ENCODE measurements at places on chromosomes 5 and 9.

DNA sequence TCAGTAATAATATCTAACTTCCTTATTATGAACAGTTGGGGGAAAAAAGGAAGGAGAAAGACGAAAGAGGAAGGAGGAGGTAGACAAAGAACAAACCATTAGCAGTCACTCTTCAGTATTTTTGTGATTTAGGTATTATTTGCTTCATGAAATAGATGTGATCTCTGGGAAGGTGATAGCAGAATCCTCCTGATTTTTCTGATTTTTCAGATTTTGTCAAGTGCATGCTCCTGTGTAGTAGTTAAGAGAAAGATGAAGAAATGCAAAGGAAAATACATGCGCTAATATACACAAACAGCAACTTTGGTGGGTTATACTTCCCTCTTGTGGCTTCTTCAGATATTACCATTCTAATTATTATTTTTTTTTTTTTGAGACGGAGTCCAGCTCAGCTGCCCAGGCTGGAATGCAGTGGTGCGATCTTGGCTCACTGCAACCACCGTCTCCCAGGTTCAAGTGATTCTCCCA lies 31.6 kb downstream of the LMNB1 start:
- DNase-seq, result peak; percentile 45

DNA sequence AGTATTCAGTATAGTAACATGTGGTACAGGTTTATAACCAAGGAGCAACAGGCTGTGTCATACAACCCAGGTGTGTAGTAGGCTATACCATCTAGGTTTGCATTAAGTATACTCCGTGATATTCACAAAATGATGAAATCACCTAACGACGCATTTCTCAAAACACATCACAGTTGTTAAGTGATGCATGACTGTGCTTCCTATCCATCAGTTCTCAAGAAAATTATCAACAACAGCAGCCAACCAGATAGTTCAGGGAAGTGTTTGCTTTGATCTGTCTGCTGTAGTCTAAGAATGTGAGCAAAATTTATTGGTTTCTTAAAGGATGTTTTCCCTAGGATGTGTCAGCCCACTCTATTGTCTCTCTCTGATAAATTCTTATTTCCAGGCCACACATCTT lies 7.4 kb downstream of the ZBTB26 start:
- no peak for DNase-seq

GRCh38 chr9:4579001-4579400 lies 83.1 kb upstream of the PLPP6 start:
- DNase-seq, result no peak

- no peak for DNase-seq
Measured at GRCh38 chr5:130066644-130067043, 162.4 kb downstream of the CHSY3 start.

DNA sequence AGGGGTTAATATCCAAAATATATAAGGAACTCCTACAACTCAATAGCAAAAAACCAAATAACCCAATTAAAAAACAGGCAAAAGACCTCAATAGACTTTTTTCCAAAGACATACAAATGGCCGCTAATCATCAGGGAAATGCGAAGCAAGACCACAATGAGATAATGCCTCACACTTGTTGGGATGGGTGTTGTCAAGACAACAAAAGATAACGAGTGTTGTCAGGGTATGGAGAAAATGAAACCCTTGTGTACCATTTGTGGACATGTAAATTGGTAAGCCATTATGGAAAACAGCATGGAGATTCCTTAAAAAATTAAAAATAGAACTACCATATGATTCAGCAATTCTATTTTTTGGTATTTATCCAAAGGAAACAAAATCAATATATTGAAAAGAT lies 620.2 kb downstream of the ACTL7B start:
- DNase-seq, result no peak

GRCh38 chr9:101026824-101027223 lies 1.7 kb upstream of the PLPPR1 start:
- DNase-seq, result no peak

DNA sequence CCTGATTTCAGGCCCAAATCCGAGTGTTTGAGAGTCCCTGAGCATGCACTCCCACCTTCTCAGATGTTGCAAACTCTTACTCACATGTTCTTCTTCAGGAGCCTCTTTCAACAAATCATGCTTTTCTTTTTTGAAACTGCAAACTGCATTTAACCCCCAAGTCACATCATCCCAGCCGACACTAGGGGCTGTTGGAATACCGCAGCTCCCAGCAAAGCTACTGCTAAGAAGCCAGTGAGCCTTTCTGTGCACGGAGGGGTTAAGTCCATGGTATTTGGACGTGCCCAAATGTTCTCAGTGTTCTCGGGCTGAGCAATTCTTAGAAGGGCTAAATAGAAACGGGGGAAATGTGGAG lies 282.9 kb downstream of the NFIB start:
- no peak for DNase-seq

- DNase-seq, result peak; percentile 45
Measured at GRCh38 chr5:128538250-128539037, 399 bp upstream of the FBN2 start.

DNA sequence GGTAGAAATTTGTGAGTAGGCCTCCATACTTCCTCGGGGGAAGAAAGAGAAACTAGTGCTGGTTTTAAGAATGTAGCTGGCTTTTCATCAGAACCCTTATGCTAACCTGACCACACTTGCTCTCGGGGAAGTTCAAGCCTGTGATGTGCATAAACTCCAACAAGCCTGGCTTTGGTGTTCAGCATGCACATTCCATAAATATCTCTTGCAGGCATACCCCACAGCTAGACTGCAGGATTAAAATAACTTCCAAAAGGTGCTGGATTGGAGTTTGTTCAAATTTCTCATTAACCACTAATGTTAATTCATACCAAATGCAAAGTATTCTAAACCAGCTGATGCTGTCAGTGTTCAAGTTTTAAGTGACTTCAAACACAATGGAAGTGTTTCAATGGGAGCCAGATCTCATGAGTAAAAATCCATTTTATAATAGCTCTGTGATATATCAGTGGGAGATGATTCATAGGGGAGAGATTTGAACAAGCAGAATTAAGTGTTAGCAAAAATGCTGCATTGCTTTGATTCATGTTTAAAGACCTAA lies 79.4 kb downstream of the NPR3 start:
- DNase-seq, result no peak

- no peak for DNase-seq
Measured at GRCh38 chr5:119631660-119632059, 2.3 kb downstream of the FAM170A start.

DNA sequence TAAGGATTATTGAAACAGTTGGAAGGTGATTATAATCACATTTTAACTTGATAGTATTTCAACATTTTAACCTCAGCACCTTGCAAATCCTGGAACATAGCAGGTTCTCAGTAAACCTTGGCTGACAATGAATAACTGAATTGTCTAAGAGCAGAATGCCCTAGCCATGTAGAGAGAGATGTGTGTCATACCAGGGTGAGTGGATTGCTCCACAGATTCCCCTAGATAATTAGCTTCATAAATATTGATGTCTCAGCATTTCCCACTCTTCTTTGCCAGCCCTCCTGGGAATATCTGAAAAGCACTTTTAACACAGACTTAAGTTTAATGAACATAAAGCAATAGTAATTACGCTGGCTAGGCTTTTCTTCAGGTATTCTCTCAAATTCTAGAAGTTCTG lies 363.5 kb downstream of the MAN2A1 start:
- no peak for DNase-seq

DNA sequence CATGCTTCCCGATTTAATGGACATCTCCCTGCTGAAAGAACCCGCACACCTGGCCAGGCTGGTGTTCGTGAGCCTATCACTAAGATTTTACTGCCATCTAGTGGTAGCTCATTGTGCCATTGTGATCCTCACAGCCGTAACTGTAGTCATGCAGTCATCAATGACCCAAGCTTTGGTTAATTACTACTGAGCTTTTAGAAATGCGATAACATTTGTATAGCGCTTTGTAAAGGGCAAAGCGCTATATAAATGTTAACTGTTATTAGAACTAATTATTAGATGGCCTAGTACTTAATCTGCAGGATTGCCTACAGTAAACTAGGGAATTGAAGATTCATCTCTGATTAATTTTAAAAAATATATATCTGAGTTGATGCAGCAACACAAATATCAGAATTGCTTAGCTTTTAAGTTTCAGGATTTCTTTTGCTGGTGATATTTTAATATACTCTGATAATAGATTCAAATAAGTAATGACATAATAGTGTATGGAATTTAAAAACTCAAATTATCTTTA lies 90.2 kb downstream of the HACD4 start:
- peak; percentile 49 for DNase-seq

- DNase-seq, result peak; percentile 7
Measured at GRCh38 chr9:92265154-92265553, 28.3 kb downstream of the IARS1 start.

DNA sequence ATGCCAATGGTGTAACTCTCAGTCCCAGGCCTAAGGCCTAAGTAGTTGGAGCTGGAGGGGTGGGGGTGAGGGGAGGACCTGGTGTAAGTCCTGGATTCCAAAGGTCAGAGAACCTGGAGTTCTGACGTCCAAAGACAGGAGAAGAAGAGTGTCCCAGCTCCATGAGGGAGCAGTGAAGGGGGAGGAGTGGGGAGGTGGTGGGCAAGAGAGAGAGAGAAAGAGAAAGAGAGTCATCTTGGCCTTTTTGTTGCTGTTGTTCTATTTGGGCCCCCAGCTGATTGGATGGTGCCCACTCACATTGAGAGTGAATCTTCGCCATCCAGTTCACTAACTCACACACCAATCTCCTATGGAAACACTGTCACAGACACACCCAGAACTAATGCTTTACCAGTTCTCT lies 198.9 kb downstream of the DAB2IP start:
- no peak for DNase-seq

DNA sequence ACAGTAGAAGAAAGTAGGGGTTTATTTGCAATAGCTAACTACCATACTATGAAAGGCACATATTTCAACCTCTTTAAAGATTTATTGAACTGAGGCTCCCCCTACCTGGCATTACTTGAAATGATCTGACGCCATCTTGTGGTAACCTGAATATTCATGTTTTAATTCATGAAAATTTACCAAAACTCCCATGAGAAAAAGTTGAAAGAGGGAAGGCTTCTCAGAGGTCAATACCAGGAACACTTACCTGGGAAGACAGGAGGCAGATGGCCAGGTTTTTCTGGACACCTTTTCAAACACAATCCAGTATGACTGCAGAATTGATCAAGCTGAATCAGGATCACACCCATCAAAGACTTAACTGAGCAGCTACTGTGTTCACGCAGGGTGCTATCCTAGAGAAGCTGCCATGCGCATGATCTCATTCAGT lies 9.4 kb downstream of the PRELID2 start:
- peak; percentile 56 for DNase-seq

GRCh38 chr5:78328585-78329173 lies 31.7 kb upstream of the SCAMP1 start:
- no peak for DNase-seq

DNA sequence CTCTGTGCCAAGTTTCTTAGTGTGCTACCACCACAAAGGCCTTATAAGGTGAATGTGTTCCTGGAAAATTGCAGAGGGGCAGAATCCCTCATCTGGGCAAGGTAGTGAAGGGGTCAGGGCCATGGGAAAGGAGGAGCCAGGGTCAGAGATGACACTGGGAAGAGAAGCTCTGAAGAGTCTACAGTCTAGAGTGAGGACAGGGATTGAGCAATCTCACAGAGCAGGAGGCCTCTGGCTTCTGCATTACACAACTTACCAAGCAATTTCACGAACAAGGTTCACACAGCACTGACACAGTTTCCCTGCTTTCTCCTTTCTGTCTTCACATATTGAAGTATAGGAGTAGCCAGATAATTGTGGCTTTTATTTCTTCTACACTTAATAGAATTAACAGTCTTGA lies 24.5 kb upstream of the IDNK start:
- DNase-seq, result no peak

DNA sequence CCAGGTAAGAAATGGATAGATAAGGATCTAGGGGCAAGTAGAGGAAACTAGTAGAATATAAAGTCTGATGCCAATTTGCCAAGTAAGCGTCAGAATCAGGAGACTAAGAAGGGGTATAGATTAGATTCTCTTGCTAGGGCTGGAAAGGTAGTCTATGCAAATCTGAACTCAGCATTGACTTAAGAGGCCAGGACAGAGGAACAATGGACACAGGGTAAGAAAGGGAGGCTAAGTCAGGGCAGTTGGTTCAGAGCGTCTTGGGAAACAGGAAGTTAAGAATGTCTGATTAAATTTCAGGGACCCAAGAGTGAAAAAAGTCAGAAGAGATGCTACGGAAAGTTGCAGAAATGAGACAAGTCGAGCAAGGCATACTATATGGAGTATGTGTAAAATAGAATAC lies 263.2 kb upstream of the HAPLN1 start:
- DNase-seq, result no peak

- DNase-seq, result no peak
Measured at GRCh38 chr5:105836887-105837286, 1833.8 kb downstream of the EFNA5 start.

DNA sequence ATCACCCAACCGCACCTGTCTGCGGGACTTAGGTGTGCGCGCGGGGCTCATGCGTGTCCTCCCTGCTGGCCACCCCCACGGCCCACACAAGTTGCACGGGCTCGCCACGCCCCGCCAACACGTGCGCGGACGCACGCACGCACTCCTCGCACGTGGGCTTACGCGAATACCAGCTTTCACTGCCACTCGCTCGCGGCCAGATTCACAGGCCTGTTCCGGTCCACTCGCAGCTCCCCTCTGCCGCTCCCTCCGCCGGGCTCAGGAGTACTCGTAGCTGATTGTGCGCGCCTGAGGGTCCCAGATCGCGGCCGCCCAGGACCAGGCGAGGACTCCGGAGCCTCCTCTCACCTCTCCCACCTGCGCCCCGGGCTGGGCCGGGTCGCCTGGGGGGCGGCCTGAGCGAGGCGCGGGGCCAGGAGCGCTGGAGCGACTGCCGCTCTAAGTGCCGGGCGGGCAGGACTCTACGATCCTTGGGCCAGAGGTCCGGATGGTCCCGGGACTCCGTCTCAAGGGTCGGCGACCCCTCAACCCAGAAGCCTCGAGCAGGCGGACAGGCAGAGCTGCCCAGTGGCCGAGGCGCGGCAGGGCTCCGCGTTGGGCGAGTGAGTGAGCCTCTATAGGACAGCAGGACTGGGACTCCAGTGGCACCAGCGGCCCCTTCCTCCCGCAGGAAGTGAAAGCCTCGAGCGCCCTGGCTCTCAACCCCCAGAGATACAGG lies 3.4 kb downstream of the PCDHGC5 start:
- no peak for DNase-seq

DNA sequence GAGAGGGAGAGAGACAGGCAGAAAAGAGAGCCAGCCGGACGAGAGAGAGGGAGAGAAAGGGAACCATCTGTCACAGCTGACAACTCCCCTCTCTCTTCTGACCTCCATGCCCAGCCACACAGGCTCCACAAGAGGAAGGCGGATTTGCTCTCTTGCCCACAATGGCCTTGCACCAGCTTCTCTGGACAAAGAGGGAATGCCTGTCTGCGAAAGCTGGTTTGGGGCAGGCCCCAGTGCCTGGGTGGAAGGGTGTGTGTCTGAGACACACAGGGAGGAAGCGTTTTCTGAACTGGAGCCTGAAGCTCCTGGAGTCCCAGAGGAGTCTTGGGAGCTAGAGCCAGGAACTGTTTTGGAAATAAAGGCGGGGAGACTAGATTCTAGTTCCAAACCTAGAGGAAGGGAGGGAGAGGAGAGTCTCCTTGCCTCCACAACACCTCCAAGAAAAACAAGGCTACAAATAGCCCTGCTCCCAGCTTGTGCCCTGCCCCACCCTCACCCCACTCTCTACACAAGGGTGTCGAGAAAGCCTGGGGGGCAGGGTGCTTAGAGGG lies 12.5 kb downstream of the C1QTNF2 start:
- no peak for DNase-seq

- no peak for DNase-seq
Measured at GRCh38 chr5:132184588-132184987, 43.1 kb downstream of the P4HA2 start.

GRCh38 chr5:42522783-42523182 lies 99.5 kb downstream of the GHR start:
- no peak for DNase-seq

Data from NCI-H460 (cell line).